Stimulated activated CD4-positive, alpha-beta T cell treated with anti-CD3 and anti-CD28 coated beads, Interleukin-2, amount 100 ng/mL, for 48 hours (primary cell): ENCODE measurements at places on chromosomes 7 and 10.

DNA sequence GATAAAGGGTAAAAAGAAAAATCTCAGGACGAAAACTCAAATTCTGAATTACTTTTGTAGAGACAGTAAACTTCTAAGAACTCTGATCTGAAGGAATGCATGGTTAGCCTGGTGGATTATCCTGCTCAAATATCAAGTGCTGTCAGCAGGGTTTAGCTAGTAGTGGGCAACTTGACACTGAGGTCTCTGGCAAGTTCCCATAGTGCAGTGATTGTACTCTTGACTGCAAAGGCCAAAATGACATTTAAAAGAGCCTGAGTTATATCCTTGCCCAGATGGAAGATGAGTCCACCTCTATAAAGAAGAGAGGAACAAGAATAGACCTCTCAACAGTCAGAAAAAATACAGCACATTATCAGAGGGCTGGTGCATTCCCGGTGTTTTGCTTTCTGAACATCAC lies 304.5 kb upstream of the IMMP2L start:
- DNase-seq, result no peak

- no peak for DNase-seq
These were observed 8.8 kb downstream of the CAPZA2 start for GRCh38 chr7:116871061-116871700.

GRCh38 chr7:83640731-83641537 lies 8.0 kb downstream of the SEMA3E start:
- DNase-seq, result no peak

GRCh38 chr10:20573924-20574323 lies 323.2 kb downstream of the NEBL start:
- no peak for DNase-seq

- DNase-seq, result no peak
These were observed 23.2 kb downstream of the ZNF503 start for GRCh38 chr10:75378379-75378778.

- no peak for DNase-seq
These were observed 37.8 kb upstream of the COMMD3 start for GRCh38 chr10:22278441-22278782.

GRCh38 chr7:154484943-154485342 lies 432.7 kb downstream of the DPP6 start:
- DNase-seq, result no peak

DNA sequence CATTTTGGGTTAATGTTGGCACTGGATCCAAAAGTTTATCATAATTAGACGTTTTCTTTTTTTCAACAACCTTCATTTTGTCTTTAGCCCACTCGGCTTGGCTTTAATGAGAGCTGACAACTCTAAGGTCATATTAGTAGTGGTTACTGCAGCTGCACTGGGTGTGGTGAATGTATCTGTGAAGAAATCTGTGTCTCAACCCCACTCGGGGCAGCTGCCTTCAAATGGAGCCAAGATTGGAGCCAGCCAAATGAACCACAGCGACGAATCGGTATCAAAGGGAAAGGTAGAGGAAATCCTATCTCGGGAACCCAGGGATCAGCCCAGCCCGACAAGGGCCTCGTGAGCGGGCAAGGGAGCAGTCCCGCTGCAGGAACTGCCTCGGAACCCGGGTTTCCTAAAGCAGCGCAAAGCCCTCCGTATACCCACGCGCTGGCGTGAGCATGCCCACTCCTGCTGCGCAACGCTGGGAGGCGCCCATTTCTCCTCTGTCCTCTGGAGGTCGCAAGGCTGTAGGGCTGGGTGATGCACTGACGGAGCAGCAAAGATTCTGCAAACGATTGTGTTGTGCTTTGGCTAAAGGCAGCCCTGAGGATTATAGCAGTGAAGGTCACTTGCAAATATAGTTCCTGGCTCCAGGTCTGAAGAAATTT lies 98.7 kb upstream of the MBL2 start:
- DNase-seq, result no peak

DNA sequence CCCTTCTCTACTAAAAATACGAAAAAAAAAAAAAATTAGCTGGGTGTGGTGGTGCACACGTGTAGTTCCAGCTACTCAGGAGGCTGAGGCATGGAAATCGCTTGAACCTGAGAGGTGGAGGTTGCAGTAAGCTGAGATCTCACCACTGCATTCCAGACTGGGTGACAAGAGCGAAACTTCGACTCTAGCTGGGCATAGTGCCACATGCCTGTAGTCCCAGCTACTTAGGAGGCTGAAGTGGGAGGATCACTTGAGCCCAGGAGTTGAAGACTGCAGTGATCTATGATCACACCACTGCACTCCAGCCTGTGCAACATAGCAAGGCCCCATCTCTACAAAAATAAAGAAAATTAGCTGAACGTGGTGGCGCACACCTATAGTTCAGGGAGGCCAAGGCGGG lies 1.2 kb upstream of the SPACDR start:
- DNase-seq, result no peak

DNA sequence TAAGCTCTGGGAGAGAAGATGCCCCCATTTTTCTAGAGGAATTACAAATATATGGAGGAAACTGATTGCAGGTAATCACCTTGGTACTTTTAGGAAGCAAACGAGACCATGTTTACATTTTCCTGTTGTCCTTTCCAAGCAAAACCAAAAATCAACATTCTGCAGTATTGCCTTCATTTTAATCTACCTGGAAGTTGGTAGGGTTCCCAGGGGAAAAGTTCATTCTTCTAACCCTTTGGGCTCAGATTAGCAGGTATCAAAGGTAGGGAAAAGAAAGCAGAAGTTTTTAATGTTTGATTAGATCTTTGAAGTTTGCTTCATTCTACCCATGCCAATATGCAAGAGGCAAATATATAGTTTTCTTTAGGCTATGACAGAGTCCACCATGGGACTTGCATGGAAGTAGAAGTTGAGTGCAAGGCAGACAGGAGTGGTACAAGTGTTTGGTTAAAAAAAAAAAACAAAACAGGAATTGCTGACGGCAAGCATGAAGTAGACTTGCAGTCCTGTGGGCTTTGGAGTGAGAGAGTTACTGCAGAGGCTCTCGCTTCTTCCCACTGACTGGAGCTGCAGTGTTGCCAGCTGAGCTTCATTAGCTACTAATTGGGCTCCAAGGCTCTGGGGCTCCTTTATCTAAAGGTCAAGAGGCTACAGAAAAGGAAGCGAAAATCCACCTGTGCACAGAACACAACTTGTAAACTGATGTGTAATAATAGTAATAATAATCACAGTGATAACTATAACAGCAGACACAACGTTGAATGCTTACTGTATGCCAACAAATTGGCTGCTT lies 28.9 kb upstream of the ASAH2 start:
- no peak for DNase-seq

GRCh38 chr10:93248583-93249227 lies 175.0 kb downstream of the CYP26A1 start:
- no peak for DNase-seq

GRCh38 chr7:45944058-45944457 lies 23.0 kb upstream of the IGFBP3 start:
- no peak for DNase-seq

GRCh38 chr7:140053812-140054539 lies 8.8 kb downstream of the PARP12 start:
- DNase-seq, result no peak

DNA sequence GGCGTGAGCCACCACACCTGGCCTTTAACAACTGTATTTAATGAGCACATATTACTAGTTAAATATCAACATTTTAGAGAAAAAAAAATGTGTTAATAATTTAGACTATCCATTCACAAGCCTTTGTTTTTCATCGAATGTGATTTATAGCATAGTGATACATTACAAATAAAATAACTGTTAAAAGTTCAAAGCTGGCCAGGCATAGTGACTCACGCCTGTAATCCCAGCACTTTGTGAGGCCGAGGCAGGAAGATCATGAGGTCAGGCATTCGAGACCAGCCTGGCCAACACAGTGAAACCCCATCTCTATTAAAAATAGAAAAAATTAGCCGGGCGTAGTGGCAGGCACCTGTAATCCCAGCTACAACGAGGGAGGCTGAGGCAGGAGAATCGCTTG lies 72.7 kb downstream of the HACD1 start:
- DNase-seq, result no peak

GRCh38 chr7:20227291-20227795 lies 10.2 kb upstream of the MACC1 start:
- no peak for DNase-seq

DNA sequence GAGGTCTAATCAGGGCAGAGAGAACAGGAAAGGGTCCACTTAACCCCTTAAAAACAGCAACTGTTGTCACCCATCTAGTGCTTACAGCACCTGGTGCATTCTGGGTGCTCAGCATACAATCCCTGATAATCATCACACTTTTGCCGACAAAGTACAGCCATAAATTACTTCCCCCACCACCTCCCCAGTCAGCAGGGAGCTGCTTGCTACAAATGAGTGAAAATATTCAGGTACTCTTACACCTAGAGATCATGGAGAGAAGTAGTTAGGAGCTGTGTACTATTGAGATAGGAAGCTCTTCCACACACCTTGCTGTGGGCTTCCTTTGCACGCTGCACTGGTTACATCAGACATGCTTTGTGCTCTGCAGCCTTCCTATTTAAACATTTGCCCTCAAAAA lies 723.5 kb upstream of the GALNT17 start:
- no peak for DNase-seq

GRCh38 chr7:152752200-152752912 lies 7.2 kb upstream of the ACTR3B start:
- DNase-seq, result no peak

- DNase-seq, result no peak
These were observed 497.3 kb downstream of the SORCS3 start for GRCh38 chr10:105138358-105138757.

DNA sequence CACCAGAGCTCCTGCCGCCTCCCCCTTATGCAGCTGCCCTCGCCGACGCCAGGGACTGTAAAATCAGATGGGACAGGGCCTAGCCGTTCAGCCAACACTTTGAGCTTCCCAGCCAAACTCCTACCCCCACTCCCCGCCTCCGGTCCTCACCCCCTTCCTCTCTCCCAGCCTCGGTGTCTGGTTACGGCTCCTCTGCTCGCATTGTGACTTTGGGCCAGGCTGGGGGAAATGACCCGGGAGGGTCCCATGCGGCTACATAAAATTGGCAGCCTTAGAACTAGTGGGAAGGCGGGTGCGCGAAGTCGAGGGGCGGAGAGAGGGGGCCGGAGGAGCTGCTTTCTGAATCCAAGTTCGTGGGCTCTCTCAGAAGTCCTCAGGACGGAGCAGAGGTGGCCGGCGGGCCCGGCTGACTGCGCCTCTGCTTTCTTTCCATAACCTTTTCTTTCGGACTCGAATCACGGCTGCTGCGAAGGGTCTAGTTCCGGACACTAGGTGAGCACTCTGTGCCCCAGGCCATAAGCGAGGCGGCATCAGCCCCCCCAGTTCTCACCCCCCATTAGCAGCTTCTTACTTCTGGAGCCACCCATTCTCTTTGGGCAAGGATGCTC lies at the start of gene KAZALD1:
TSS of gene KAZALD1 (plus strand) at position 366 of the 608 bp plus-strand sequence. CDS start 604 bp downstream, outside the sequence.
- no peak for DNase-seq

GRCh38 chr10:7501157-7501556 lies 90.3 kb upstream of the SFMBT2 start:
- no peak for DNase-seq

DNA sequence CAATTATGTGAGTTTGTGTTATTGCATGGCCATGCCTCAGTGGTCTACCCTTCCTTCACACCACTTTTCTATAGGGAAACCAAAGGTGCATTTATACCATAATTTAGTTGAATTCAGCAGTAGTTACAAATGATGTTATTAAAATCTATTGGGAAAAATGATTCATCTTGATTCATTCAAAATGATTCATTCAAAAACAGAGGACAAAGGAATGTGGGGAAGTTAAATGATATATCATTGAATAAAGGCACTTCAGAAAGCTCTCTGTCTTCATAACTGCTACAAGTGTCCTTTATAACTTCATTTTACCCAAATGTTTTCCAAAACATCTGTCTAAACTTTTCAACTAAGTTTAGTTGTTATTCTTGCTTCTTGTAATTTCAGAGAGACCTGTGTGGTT lies 722.9 kb downstream of the GRM8 start:
- DNase-seq, result no peak

DNA sequence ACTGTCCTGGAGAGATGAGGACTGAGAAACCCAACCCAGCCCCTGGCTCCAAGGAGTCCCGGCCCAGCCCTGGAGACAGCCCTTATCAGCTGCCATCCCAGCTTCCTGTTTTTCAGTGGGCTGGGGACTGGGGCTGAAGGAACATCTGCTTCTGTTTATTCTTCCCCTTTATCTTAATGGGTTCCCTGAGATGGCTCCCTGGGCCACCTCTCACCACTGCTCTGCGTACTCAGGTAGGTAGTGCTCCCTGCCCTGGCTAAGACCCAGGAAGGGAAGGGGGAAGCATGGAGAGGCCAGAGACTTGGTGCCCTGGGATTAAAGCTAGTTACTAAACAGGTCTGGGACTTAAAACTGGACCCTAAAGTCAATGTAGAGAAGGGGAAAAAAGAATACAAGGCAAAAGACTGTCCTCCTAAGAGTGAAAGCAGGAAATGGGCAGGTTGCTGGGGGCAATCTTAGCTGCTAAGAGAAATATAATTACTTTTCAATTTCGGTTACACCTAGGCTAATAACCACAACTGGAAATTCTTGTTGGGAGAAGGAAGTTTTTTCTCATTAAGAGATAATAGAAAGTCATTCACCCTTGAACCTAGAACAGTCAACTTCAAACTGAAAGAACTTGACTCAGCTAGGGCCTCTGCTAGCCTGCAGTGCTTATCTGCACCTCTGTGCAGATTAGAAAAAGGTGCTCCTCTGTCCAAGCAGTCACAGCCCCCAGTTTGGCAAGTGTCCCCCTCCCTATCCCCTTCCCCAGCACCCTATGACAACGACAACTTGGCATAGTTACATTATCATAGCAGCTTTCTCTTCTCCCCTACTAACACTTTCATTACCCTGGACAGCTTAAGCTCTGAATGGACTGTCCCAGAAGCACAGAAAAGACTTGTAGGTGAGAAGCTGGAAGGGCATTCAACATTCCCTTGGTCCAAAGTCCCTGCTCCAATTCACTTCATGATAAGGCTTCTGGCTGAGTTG lies 65.6 kb upstream of the KDM7A start:
- DNase-seq, result no peak

DNA sequence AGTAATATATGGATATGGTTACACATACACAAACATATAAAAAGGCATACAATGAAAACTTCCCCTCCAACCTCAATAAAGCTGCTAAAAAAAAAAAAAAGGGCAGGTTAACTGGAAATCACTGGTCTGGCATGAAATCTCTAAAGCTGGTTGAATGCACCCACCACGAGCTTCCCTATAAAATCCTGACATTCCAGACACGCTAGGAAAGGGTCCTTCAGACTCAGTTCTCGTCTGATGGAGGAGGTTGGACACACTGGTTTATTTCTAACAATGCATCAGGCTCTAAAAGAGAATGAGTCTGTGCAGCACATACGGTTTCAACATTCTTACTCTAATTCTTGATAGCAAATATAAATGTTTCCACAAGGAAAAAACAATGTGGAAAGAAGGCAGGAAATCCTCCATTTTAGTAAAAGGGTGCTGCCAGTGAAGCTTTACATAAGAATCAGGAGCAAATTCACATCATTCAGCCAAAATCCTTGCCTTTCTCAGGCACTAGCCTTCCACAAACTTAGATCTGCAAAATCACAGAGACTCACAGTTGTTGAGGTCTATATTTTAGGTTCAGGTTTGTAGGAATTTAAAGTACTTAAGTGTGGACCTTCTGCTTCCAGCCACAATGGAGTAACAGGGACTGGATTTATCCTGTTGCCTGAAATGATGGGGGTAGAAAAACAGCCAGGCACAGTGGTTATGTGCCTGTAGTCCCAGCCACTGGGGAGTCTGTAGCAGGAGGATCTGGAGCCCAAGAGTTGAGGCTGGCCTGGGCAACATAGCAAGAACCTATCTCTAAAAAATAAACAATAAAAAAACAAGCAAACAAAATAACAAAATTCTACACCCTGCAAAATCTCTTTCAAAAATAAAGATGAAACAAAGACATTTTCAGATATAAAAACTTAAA lies 73.5 kb downstream of the CYTH3 start:
- DNase-seq, result no peak
